Foreskin melanocyte (primary cell): ENCODE measurements at places on chromosomes 2 and 18.

DNA sequence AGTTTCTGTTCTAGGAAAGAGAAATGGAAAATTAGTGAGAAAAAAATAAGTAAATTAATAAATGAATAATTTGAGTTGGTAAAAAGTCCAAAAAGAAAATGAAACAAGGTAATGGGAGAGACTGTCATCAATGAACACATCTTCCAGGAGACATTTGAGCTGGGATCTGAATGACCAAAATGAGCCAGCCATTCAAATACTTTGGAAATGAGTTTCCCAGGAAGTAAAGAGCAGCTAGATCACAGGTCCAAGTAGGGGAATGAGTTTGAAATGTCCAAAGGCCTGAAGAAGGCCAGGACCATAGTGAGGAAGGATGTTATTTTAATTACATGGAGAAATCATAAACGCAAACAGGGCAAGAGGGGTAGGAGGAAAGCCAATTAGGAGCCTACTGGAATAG, 6.6 kb upstream of the DNAH7 start:
- DNase-seq, result no peak

DNA sequence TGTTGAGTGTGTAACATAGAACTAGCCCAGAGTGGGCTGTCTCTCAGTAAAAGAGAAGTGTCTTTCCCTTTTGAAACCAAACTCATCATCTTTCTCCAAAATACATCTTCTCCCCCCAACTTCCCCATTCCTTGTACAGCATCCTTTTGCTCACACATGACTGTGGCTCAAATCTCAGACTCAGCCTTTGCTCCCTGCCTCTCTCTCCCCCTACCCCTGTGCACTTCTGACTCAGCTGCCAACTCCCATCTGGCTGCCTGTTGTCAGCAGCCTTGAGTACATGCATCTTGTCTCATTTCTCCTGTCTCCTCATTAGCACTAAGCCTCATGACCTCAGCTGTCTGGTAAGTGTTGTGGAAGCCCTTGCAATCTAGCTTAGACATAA, 18.1 kb upstream of the MGAT4A start:
- no peak for DNase-seq

DNA sequence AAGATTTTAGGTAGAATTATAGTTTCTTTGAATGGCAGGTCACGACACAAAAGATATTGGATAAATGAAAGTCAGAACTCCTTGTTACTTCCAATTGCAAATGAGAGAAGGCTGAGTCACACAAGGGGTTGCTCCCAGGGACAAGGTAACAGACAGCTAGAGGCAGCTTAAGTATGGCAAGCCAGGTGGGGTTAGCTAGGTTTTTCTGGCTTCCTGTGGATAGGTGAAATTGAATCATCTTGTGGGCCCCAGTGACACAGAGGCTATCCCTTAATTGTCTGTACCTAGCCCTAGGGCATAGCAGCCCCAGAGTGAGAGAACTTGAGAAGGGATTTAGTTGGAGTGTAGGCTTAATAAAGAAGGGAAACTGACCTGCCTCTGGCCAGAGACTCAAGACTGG, 407.7 kb upstream of the SLC8A1 start:
- no peak for DNase-seq

DNA sequence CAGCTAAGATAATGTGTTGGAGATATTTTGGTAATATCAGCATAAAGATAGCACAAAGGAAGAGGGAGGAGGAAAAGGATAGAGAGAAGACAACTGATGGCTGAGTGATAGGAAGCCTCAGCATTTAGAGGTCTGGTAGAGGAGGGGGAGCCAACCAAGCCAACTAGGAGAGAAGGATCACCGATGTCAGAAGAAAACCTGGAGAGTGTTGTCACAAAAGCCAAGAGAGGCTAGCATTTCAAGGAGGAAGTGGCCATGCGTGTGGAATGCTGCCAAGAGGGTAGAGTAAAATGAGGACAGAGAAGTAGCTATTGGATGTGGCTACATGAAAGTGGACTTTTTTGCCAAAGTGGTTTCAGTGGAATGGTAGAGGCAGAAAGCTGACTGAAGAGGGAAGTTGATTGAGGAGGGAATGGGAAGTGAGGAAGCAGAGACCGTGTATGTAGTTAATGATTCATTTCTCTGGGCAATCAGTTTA, 34.3 kb downstream of the LCLAT1 start:
- peak; percentile 16 for DNase-seq

DNA sequence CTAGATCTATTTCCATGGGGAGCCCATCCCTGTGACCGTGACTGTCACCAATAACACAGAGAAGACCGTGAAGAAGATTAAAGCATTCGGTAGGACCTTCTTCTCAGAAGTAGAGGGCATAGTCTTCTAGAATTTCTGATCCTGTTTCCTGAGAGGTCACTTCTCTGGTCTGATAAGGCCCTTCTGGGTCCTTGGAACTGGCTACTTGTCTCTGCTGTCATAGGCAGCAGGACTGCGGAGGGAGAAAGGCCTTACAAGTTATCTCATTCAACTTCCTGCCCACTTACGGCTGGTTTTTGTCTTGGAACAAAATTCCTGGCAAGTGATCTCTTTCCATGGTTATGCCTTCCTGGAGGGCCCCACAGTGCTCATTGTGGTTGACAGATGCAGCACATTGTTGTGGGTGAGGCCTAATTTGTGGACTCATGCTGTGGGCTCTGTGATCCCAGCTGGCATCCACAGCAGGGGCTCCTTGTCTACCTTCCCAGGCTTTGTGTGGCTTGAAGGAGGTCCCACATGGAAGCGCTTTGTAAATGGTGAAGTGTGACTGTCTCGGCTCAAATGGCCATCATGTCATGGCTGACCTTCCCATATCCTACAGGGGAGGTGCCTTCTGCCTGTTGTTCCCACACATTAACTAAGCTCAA, 22.0 kb downstream of the SAG start:
- DNase-seq, result no peak

GRCh38 chr18:59509481-59510442, 150.7 kb upstream of the LMAN1 start:
- no peak for DNase-seq

- no peak for DNase-seq
These were observed 61.3 kb upstream of the CSRNP3 start for GRCh38 chr2:165408186-165408585.

GRCh38 chr2:24334245-24334633, 26.1 kb downstream of the ITSN2 start:
- no peak for DNase-seq

GRCh38 chr2:11161747-11162146, 6.5 kb downstream of the SLC66A3 start:
- DNase-seq, result no peak

- no peak for DNase-seq
These were observed 251.6 kb downstream of the AFF3 start for GRCh38 chr2:99890568-99891427.
